ENCODE measurements at places on chromosomes 12 and 14. TPM values are rescaled to one million over a fixed set of nuclear protein-coding genes. Genes with fewer than 3 reads are reported as not detected.
A peak's percentile ranks its signal among the peaks of the same experiment; 100 is the strongest.

- H3K36me3 ChIP-seq: peaks cover 9% of the 10 kb centered on the region
- no peak overlapping the region for H3K4me3 ChIP-seq
- no peak overlapping the region for H3K27ac ChIP-seq
- no peaks in the 10 kb centered on the region for H3K27me3 ChIP-seq
These were observed 35.5 kb downstream of the FBLN5 start for GRCh38 chr14:91912035-91912434.

- no peaks in the 10 kb centered on the region for H3K36me3 ChIP-seq
- no peak overlapping the region for H3K4me3 ChIP-seq
- peaks cover 10% of the 10 kb centered on the region for H3K4me1 ChIP-seq
These were observed 55.0 kb downstream of the IGF1 start for GRCh38 chr12:102425109-102426039.

GRCh38 chr14:104299993-104300761 is 161.8 kb downstream of the KIF26A start:
- H3K4me3 ChIP-seq: no peak overlapping the region
- no peaks in the 10 kb centered on the region for H3K36me3 ChIP-seq
- H3K27ac ChIP-seq: no peak overlapping the region
- no peaks in the 10 kb centered on the region for H3K4me1 ChIP-seq
- DNase-seq: no peak

DNA sequence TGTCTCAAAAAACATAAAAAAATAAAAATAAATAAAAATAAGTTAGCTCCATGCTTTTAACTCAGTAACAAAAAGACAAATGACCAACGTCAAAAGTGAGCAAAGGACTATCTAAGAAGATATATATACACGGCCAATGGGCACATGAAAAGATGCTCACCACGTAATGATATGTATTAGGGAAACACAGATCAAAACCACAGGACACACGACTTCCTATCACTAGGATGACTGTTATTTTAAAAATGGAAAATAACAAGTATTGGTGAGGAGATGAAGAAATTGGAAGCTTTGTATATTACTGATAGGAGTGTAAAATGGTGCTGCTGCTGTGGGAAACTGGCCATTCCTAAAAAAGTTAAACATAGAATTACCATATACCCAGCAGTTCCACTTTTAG is 20.2 kb upstream of the P2RX7 start:
- no peak for DNase-seq
- H3K4me3 ChIP-seq: no peak overlapping the region
- no peaks in the 10 kb centered on the region for H3K4me1 ChIP-seq
- no peak overlapping the region for H3K27ac ChIP-seq

- H3K4me3 ChIP-seq: no peak overlapping the region
- H3K36me3 ChIP-seq: no peaks in the 10 kb centered on the region
- peaks cover 8% of the 10 kb centered on the region for H3K27me3 ChIP-seq
- H3K4me1 ChIP-seq: no peaks in the 10 kb centered on the region
- no peak overlapping the region for H3K27ac ChIP-seq
These were observed 2.4 kb upstream of the GALNT8 start for GRCh38 chr12:4717806-4718205.

DNA sequence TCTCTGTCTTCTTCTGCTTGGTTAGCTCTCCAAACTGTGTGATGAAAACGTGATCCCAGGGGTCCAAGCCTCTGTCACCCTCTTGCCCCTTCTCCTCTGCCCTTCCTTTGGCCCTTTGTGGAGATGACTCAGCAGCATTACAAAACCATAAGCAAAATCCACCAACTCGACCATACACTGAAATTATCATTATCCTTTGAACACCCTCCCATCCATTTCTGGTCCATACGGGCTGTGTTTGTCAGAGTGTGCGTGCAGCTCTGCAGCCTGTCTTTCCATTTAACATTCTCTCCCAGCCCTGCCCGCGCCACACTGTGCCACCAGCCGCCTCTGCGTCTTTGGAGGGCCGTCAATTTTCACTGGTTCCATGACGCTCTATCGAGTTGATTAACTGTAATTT is 69.2 kb downstream of the SLC25A47 start:
- no peaks in the 10 kb centered on the region for H3K27me3 ChIP-seq
- peak; percentile 44 for DNase-seq
- H3K27ac ChIP-seq: peak overlapping the region; percentile 19
- H3K4me3 ChIP-seq: no peak overlapping the region
- peaks cover 27% of the 10 kb centered on the region for H3K4me1 ChIP-seq
- H3K36me3 ChIP-seq: peaks cover 2% of the 10 kb centered on the region

DNA sequence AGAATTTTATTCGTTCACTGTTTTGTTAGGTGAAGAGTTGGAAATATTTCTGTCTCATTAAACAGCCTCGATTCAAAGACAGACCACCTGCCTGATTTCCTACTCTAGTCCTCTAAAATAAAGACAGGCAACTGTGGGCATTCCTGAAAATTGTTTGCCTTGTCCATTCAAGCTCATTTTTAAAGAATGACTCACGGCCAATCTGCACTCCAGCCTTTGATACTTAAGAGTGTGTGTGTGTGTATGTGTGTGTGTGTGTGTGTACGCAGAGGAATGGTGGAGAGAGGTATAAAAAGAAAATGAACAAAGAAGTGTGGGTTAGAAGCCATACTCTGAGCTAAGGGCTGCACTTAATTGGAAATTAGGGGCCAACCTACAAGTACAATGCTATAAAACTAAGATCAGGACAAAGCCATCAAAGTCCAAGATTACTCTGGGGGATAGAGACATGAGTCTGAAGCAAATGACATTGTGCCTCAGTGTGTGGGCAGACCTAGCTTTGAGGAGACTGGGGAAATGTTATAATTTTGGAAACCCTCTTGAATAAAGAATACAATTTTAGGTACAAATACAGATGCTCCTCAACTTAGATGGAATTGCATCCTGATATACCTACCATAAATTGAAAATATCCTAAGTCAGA is 45.6 kb upstream of the SOCS2 start:
- no peak overlapping the region for H3K27ac ChIP-seq
- no peak overlapping the region for H3K4me3 ChIP-seq
- peaks cover 2% of the 10 kb centered on the region for H3K4me1 ChIP-seq
- no peaks in the 10 kb centered on the region for H3K36me3 ChIP-seq
- H3K27me3 ChIP-seq: no peaks in the 10 kb centered on the region

Gene BRF1
- total RNA-seq: 13.3 TPM

Gene CD163
- total RNA-seq: not detected

DNA sequence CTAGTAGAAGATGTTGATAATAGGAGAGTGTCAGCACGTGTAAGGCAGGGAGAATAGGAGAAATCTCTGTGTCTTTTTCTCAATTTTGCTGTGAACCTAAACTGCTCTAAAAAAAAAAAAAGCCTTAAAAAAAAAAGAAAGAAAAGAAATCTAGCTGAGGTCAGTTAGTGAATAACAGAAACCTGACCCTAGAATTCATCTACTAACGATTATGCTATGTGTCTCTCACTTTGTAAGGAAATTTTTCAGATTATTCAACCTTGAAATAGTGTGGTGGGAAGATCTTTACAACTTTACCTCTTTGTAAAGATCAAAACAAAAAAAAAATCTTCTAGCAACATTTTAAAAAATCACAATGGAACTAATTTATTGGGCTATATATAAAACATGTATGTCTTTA is 995.7 kb downstream of the GALC start:
- no peak overlapping the region for H3K27ac ChIP-seq
- H3K4me3 ChIP-seq: no peak overlapping the region
- H3K27me3 ChIP-seq: no peaks in the 10 kb centered on the region
- no peaks in the 10 kb centered on the region for H3K36me3 ChIP-seq
- DNase-seq: no peak

DNA sequence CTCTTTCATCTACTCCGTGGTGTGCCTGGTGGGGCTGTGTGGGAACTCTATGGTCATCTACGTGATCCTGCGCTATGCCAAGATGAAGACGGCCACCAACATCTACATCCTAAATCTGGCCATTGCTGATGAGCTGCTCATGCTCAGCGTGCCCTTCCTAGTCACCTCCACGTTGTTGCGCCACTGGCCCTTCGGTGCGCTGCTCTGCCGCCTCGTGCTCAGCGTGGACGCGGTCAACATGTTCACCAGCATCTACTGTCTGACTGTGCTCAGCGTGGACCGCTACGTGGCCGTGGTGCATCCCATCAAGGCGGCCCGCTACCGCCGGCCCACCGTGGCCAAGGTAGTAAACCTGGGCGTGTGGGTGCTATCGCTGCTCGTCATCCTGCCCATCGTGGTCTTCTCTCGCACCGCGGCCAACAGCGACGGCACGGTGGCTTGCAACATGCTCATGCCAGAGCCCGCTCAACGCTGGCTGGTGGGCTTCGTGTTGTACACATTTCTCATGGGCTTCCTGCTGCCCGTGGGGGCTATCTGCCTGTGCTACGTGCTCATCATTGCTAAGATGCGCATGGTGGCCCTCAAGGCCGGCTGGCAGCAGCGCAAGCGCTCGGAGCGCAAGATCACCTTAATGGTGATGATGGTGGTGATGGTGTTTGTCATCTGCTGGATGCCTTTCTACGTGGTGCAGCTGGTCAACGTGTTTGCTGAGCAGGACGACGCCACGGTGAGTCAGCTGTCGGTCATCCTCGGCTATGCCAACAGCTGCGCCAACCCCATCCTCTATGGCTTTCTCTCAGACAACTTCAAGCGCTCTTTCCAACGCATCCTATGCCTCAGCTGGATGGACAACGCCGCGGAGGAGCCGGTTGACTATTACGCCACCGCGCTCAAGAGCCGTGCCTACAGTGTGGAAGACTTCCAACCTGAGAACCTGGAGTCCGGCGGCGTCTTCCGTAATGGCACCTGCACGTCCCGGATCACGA is 2.2 kb downstream of the SSTR1 start:
- H3K4me1 ChIP-seq: peaks cover 11% of the 10 kb centered on the region
- H3K4me3 ChIP-seq: peak overlapping the region; percentile 61
- no peaks in the 10 kb centered on the region for H3K27me3 ChIP-seq
- H3K36me3 ChIP-seq: no peaks in the 10 kb centered on the region
- H3K27ac ChIP-seq: peak overlapping the region; percentile 8
- DNase-seq: peak; percentile 86

- peaks cover 2% of the 10 kb centered on the region for H3K4me1 ChIP-seq
- no peaks in the 10 kb centered on the region for H3K27me3 ChIP-seq
- DNase-seq: peak; percentile 93
- H3K4me3 ChIP-seq: no peak overlapping the region
- no peak overlapping the region for H3K27ac ChIP-seq
These were observed 589.0 kb downstream of the C12orf50 start for GRCh38 chr12:87439990-87440827.

GRCh38 chr12:65648461-65648860 is 175.8 kb upstream of the HMGA2 start:
- H3K36me3 ChIP-seq: no peaks in the 10 kb centered on the region
- peak; percentile 58 for DNase-seq
- peaks cover 8% of the 10 kb centered on the region for H3K4me1 ChIP-seq
- H3K4me3 ChIP-seq: no peak overlapping the region
- peak overlapping the region; percentile 57 for H3K27ac ChIP-seq

- H3K27ac ChIP-seq: no peak overlapping the region
- no peaks in the 10 kb centered on the region for H3K27me3 ChIP-seq
- peaks cover 13% of the 10 kb centered on the region for H3K36me3 ChIP-seq
- peaks cover 22% of the 10 kb centered on the region for H3K4me1 ChIP-seq
These were observed 18.5 kb downstream of the CORO1C start for GRCh38 chr12:108712925-108713203.

GRCh38 chr14:23558346-23559009 is 2.4 kb downstream of the THTPA start:
- H3K4me1 ChIP-seq: peaks cover 7% of the 10 kb centered on the region
- H3K36me3 ChIP-seq: peaks cover 7% of the 10 kb centered on the region
- DNase-seq: no peak
- no peaks in the 10 kb centered on the region for H3K27me3 ChIP-seq
- H3K27ac ChIP-seq: no peak overlapping the region
- no peak overlapping the region for H3K4me3 ChIP-seq

GRCh38 chr12:57193706-57194245 is 22.8 kb upstream of the NXPH4 start:
- DNase-seq: no peak
- H3K27me3 ChIP-seq: no peaks in the 10 kb centered on the region
- H3K36me3 ChIP-seq: peaks cover 100% of the 10 kb centered on the region
- H3K4me1 ChIP-seq: no peaks in the 10 kb centered on the region

DNA sequence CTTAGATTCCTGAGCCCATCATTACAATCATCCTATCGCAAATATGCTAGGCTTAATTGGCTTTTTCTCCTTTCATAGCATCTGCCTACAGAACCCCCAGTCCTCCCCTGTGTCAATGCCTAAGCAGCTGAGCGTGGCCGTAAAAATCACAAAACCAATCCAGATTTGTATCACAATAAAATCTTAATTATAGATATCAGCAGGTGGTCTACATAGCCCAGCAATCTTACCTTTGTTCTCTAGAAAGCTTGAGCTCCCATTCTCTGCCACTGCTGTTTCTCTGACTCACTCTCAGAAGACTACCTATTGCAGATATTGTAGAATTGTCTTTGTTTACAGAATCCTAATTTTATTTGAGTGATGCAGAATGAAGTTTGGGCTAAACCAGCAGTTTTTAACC is 37.9 kb upstream of the PPM1A start:
- no peaks in the 10 kb centered on the region for H3K36me3 ChIP-seq
- no peak overlapping the region for H3K27ac ChIP-seq
- DNase-seq: no peak
- H3K4me3 ChIP-seq: no peak overlapping the region
- H3K27me3 ChIP-seq: peaks cover 8% of the 10 kb centered on the region

Gene TBC1D30
- total RNA-seq: 0.18 TPM

All from IMR-90 (cell line).